ENCODE measurements at places on chromosomes 5 and 9.

DNA sequence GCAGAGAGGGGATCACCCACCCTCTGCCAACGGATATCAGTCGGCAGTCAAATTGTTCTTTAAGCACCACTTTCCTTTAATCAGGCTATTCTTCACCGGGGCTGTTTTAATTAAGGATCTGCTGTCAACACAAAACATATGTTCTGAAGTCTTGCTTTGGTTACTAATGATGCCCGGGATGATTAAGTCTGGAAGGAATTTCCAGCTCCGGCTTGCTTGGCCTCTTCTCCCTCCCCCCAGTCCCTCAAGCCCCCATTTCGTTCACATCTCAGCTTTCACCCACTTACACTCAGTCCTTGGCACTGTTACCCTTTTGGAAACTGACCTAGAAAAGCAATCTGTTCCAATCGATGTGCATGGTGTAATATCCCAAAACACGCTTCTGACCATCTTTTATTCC, 74.7 kb downstream of the MSX2 start:
- DNase-seq, result no peak

- DNase-seq, result no peak
Measured at GRCh38 chr5:154858972-154859871, 795 bp downstream of the CNOT8 start.

- DNase-seq, result no peak
Measured at GRCh38 chr9:268616-269015, 54.0 kb downstream of the DOCK8 start.

- DNase-seq, result no peak
Measured at GRCh38 chr9:33236571-33236970, 3.4 kb upstream of the SPINK4 start.

- DNase-seq, result no peak
Measured at GRCh38 chr5:179296150-179296821, 49.0 kb downstream of the ADAMTS2 start.

DNA sequence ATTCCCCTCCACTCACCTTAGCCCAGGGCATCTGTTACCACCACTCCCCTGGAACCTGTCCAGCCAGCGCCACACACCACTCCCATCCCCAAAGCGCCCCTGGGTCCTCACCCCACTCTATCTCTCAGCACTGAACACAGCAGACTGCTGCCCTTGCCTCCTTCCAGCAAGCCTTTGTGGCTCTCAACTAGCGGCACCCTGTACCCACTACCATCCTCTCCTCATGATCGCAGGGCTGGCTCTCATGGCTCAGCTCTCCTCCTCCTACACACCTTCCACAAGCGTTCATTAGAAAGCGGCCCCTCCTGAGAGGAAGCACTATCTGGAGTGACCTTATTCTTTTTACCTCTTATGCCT, 13.3 kb upstream of the BASP1 start:
- DNase-seq, result no peak

GRCh38 chr5:150589862-150590601, 50.4 kb upstream of the SYNPO start:
- DNase-seq, result no peak

DNA sequence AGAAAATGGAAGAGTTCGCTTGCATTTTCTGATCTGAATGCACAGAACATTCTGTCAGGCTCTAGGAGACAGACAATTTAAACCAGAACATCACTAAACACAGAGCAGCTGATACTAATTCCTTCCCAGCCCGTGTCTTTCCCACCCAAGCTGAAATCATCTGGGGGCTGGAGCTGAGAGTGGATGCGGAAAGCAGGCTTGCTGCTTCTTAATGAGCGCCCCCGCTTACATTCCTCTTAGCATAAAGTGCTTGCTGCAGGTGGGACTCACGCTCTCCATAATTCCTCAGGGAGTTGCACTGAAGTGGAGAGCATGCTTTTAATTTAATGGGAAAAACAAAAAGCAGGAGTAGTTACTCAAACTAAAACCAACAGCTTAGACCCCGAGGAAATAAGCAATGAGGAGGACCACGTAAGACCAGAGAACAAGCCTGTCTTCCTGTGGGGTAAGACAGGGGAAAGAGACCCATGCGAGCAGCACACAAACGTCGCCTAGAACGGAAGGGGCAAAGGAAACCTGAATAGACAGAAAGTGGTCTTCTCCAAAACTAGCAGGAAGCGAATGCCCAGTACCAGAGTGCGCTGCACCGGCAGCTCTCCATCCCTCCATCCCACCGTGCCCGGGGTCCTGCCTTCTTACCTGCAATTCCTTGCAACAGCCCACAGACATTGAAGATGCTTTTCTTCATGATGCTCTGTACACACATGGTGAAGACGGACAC, 139.3 kb downstream of the LHFPL2 start:
- DNase-seq, result no peak

DNA sequence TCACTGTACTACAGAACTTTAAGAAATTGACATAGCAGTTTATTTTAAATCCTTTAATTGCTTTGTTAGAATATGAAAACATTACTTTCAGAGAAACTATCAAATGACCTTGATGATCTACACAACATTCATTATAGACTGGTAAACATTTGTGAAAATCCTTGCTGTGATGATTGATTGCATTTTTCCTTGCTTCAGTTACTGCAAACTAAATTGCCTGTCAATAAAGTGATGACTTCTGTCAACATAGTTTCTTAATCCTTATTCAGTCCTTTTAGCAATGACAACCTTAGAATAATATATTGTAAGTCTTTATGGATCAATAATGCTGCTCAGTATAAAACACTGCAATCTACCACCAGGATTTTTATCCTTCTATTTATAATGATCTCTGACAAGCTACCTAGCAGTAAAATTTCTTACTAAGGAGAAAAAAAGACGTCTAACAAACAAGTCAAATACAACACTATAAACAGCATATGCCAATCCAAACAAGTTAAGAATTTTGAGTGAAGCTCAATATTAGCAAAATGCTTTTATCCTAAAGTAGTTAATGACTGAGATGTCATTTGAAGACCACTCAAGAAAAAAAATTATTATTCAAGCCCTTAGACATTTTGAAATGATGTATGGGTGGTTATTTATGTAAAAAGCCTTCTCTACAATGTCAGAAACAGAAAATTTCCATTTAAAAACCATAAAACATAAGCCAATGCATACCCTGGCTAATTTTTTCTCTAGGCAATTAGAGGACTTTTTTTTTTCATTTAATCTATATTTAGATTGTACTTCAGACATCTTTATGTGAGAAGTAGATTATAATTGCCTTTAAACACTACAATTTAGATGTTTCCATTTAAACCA, 105.5 kb downstream of the FBXL17 start:
- DNase-seq, result no peak

- no peak for DNase-seq
Measured at GRCh38 chr9:69797675-69798074, 22.9 kb upstream of the CFAP95 start.

DNA sequence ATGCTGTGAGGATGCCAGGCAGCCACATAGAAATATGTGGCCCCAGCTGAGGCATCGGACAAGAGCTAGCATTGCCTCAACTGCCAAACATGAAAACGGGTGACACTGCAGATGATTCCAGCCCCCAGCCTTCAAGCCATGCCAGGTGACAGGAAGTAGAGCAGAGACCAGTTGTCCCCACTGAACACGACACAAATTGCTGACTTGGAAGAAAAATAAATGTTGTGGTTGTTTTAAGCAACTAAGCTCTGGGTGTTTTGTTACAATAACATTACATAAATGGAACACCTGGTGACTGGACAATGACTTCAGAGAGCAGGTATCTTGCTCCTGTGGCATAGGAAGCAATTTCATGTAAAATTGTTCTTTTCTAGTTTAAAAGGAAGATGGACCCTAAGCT, 154.2 kb downstream of the KIF4B start:
- no peak for DNase-seq

DNA sequence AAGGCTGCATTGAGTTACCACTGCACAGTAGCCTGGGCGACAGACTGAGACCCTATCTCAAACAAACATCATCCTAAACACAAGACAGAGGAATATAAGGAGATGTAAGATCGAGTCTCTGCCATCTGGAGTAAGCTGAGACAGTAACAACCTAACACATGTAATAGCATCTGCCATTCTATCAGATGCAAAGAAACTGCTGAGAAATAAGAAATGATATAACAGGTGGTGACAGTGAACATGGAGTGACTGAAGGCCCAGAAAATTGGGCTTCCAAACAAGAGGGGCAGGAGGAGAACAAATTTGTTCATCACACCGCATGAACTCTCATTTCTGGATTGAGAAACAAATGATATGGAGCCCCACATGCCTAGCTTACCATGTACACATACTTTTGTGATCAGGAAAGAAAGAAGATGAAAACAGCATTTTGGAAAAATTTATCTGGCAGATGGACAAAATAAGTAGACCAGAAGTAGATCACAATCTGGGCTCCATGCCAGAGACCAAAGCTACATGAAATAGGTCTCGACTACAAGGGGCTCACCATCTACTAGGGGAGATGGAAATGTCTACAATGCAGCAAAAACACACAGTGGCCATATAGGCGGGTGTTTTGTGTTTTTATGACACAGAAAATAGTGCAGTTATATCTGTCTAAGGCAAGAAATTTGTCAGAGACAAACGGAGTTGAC, 45.5 kb downstream of the ECPAS start:
- peak; percentile 12 for DNase-seq

DNA sequence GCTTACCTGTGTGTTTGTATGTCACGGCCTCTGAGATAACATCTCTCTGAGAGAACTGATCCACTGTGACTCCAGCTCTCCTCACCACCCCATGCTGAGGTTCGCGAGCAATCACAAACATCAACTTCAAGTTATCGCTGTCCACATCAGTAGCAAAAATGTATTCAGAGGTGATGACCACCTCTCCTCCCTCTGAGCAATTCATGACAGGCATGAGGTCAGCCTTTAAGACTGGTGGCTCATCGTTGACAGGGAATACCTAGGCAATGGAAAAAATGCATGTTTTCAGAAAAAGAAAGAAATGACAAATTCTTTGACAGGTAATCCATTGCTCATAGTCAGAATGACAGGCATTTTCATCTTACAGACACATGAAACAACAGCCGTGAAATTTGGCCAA, 90.3 kb upstream of the CER1 start:
- DNase-seq, result no peak

DNA sequence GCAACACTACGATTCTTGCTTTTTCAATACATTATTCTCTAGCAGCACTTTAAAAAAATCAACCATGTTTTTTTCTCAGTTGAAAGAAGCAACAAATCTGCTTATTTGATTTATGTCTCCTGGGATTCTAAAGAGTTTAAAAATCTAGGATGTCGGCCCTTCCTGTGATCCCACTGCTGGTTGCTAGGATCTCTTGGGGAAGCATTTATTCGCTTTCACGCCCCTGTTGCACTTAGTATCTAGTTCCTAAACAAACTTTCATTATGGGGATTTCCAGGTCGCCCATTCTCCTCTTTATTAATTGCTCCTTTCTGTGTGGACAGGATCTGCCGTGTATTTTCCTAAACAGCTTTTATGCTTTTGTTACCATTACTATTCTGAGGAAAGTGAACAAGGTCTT, 313.5 kb downstream of the AGTPBP1 start:
- no peak for DNase-seq

DNA sequence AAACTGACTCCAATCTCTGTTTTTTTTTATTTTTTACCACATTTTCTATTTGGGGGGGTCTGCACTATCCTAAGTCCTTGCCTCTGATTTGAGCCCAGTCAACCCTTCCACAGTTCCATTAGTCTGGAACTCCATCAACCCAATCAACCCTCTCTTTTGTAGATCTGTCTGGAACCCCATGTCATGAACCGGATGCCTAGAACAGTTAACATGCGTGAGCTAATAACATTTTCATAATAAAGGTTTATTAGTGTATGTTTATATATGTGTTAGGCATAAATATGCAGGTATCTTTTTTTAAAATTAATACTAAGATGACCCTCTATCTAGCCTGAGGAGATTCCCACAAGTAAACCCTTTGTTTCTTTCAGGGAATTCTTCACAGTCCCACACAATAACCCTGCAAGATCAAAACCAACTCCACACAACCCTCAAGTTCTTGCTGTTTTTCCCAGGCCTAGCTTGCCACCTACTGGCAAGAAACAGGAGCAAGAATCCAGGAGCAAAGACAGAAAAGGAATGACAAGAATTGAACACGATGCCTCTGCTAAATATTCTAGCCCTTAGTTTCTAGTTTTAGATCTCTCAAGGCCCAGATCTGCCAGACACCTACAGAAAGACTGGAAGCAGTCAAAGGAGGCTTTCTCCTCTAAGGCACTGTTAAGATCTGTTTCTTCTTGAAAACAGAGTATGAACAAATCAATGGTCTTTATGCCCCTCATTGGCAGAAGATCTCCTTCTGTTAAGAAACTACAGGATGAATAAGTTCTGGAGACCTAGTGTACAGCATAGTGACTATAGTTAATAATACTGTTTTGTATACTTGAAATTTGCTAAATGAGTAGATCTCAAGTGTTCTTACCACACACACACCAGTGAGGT, 100.4 kb downstream of the TRIM36 start:
- no peak for DNase-seq

GRCh38 chr5:173497685-173498084, 118.8 kb downstream of the BOD1 start:
- no peak for DNase-seq

DNA sequence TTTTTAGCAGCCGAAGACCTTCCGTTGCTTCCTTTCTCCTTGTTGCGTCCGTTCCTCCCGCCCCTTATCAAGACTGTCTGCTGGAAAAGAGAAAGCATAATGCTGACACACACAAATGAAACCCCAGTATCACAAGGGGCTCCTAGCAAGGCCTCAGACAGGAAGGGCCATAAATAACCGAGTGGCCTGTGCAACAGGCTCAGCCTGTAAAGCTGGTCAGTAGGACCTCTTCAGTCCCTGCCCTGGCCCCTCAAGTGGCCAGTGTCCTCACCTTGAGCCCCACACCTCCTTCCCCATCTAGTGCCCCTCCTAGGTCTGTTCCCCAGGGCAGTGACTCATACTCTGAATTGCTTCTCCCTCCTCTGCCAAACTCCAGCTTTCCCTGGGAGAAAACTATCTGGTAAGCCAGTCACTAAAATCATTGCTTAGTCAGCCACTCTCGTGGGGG, 174.6 kb upstream of the IL12B start:
- no peak for DNase-seq

DNA sequence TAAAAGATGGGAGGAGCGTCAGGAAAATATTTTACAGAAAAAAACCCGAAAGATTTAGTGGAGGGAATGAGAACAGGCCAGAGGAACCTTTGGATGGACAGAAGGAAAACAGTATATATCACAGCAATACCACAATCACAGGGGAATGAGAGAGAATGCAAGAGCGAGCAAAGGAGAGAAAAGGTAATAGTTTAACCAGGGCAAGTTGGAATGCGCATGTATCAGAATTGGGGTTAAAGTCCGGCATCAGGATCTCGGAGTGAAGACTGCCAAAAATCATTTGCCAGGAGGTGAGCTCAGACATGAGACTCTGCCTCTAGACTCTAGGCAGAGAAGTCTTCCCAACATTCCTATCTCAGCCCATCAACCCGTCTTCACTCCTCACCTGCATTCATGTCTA, 36.8 kb downstream of the PCDHGC5 start:
- DNase-seq, result no peak
